ENCODE measurements at places on chromosomes 11 and 22. TPM values are rescaled to one million over a fixed set of nuclear protein-coding genes. Genes with fewer than 3 reads are reported as not detected.

GRCh38 chr11:121449123-121449522, 3.0 kb upstream of the SORL1 start:
- DNase-seq = no peak

GRCh38 chr11:67483831-67484665, 1.2 kb downstream of the AIP start:
- no peak for DNase-seq

GRCh38 chr11:61384271-61385242, 7.8 kb upstream of the TMEM216 start:
- DNase-seq = no peak

DNA sequence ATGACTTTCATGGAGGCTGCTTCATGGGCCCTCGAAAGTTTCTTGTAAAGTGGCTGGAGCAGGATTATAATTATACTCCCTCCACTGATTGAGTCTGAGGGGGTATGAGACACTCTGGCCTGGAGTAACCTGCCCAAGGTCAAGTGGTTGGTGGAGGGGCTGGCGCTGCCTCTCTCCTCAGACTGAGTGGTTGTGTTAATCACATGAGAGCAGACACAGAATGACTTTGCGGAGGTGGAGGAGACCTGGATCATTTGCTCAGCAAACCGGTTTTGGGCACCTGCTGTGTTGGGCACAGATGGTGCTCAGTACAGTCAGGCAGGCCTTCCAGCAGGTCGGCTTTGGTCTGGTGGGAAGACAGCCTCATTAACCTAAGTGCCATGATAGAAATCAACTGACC, 11.8 kb downstream of the BCR start:
- DNase-seq = no peak

DNA sequence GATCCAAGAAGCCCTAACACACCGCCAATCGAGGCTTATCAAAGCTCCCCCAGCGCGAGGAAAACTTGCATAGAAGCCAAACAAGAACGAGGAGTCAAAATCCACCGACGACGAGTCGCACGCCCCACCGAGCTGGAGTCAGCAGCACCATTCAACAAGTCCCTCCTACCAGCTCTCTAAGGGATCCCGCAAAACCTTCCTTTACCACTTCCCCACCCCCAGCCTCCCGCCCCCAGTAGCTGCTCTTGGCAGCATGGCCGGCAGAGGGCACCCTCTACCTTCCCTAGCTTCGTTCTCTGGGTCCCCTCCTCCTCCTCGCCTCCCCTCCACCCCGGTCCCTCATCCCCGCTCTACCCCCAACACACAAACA, 1.4 kb downstream of the BDNF start:
- peak; percentile 78 for DNase-seq

GRCh38 chr22:48740731-48741405, 1086.8 kb downstream of the BRD1 start:
- no peak for DNase-seq

GRCh38 chr11:14253421-14253820, 105.6 kb downstream of the RRAS2 start:
- no peak for DNase-seq

Gene ADORA2A
- polyA plus RNA-seq = 5.9 TPM

Gene FAM83F
- polyA plus RNA-seq = 2.2 TPM

Gene OSM
- polyA plus RNA-seq = 0.17 TPM

Gene DRD2
- polyA plus RNA-seq = 0.42 TPM

Gene OR2AG1
- polyA plus RNA-seq = not detected

Gene OR5L2
- not detected for polyA plus RNA-seq

All from right renal cortex interstitium (tissue), 3 donors.